ENCODE measurements at places on chromosomes 12 and 14. TPM values are rescaled to one million over a fixed set of nuclear protein-coding genes. Genes with fewer than 3 reads are reported as not detected.

GRCh38 chr12:13347241-13348043, 150.9 kb downstream of the EMP1 start:
- DNase-seq, result no peak

DNA sequence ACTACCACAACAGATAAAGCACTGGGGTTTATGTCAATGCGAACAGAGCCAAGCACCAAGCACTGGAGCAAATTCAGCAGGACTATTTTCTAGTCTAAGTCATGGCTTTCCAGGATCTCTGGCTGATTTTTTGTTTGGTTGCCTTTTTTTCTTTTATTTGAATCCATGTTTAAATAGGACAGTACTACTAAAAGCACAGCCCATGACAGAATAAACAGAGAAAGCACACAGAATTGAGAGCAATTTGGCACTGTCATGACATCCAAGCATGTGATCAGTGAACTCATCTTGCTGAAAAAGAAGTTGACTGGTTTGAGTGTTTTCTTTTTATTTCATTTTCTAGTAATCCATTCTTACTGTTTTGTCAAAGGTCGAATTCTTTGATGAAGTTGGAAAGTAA, 23.1 kb upstream of the RERG start:
- DNase-seq, result no peak

- no peak for DNase-seq
Observed at GRCh38 chr12:12996209-12996608, 3.9 kb downstream of the HEBP1 start.

- DNase-seq, result no peak
Observed at GRCh38 chr14:59132796-59133494, 55.5 kb upstream of the DAAM1 start.

GRCh38 chr12:6460751-6461371, 9.0 kb downstream of the TAPBPL start:
- DNase-seq, result no peak

GLS2 gene
- 1.8 TPM for total RNA-seq

RAB15 gene
- 16.5 TPM for total RNA-seq

GRCh38 chr14:22313172-22313801, 275.7 kb downstream of the DAD1 start:
- no peak for DNase-seq

- no peak for DNase-seq
Observed at GRCh38 chr12:81222846-81223592, 145.1 kb downstream of the ACSS3 start.

KRT75 gene
- total RNA-seq, result not detected

GRCh38 chr12:46432325-46432724, 59.8 kb upstream of the SLC38A2 start:
- no peak for DNase-seq

GRCh38 chr12:34398366-34398705, 376.0 kb downstream of the ALG10 start:
- peak; percentile 9 for DNase-seq

LPAR5 gene
- total RNA-seq, result 15.0 TPM

- no peak for DNase-seq
Observed at GRCh38 chr14:33586806-33587205, 364.1 kb downstream of the EGLN3 start.

DHRS2 gene
- total RNA-seq, result 0.43 TPM

DNA sequence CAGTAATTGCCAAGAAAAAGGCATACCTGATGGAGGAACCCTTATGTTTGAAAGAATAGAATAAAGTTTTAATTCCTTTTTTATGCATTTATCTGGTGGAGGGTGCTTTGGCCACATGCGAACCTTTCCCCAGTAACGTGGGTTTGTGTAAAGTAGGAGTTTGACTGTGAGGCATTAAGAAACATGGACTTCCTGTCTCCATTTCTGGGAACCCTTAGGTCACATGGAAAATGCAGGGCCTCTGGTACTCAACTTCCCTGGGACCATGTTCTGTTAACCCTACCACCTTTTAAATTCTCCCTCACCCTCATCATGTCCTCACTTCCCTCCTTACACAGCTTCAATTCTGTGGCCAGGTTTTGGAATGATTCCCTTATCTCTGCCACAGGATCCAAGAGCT, 80.3 kb downstream of the PPM1A start:
- DNase-seq, result no peak

DNA sequence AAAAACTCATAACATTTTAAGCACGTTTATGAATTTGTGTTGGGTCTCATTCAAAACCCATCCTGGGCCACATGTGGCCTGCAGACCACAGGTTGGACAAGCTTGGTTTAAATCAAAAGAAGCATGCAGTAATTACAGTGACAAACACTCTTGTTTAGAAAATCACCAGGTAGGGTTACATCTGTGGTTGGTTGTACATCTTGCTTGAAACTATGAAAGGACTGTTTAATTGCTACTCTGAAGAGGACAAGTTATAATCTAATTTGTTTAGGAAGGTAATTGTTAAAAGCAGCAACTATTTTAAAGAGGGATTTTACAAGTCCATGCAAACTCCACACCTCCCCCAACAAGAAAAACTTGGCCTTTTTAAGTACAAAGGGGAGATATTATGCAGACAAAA, 4.0 kb downstream of the TRIP11 start:
- no peak for DNase-seq

TAS2R14 gene
- total RNA-seq, result 1.4 TPM

DNA sequence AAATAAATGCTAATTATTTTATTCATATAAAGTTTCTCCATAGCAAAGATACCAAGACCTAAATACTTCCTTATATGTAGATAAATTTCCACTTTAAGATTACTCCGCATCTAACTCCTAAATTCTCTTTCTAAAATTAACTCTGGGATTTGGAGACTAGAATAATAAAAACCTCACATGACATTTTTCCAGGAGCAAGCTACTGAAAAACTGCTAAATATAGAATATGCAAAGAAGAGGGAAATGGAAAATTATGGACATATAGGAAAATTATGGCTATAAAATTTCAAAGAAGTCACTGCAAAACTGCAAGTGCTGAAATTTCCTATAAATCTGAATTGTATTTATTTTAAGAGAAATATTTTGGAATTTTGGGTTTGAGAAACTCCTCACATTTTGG, 186.2 kb downstream of the DUSP6 start:
- no peak for DNase-seq

- no peak for DNase-seq
Observed at GRCh38 chr14:36675581-36675980, 13.9 kb downstream of the PAX9 start.

GRCh38 chr14:77782202-77782601, 17.7 kb upstream of the ADCK1 start:
- DNase-seq, result no peak

GDF3 gene
- not detected for total RNA-seq

KRT74 gene
- not detected for total RNA-seq

GRCh38 chr14:50036637-50037036, 79.7 kb downstream of the VCPKMT start:
- DNase-seq, result no peak

- DNase-seq, result no peak
Observed at GRCh38 chr12:115332945-115333344, 649.0 kb upstream of the TBX3 start.

GRCh38 chr12:42255866-42256261, 17.8 kb upstream of the YAF2 start:
- DNase-seq, result no peak

- no peak for DNase-seq
Observed at GRCh38 chr12:121966959-121967358, 48.6 kb downstream of the CFAP251 start.
